SHP77 (cell line): ENCODE measurements at places on chromosomes 1 and 21.
A peak's percentile ranks its signal among the peaks of the same experiment; 100 is the strongest.

- DNase-seq: no peak
Observed at GRCh38 chr1:72011721-72012120, 270.6 kb downstream of the NEGR1 start.

DNA sequence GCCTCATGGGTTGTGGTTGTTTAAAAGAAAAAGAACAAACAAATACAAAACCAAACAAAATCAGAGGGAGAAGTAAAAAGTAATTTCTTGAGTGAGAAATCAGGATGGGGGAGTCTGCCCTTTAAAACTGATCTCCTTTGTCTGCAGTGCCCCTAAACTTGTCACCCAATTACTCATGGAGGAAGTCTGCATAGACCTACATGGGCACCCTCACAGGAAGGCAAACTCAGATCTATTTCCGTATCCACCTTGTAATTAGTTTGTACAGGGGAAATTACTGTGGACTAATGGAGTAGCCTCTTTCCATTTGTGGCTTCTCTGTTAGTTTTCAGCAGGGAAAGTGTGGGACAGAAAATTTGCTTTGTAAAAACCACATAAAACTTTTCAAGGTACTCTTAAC lies 600.4 kb downstream of the ADGRL2 start:
- no peak for DNase-seq

- no peak for DNase-seq
Observed at GRCh38 chr1:88530246-88530645, 153.8 kb upstream of the PKN2 start.

- no peak for DNase-seq
Observed at GRCh38 chr21:38683222-38683621, 122.5 kb upstream of the ETS2 start.

GRCh38 chr1:186658999-186659398 lies 21.2 kb downstream of the PTGS2 start:
- no peak for DNase-seq

DNA sequence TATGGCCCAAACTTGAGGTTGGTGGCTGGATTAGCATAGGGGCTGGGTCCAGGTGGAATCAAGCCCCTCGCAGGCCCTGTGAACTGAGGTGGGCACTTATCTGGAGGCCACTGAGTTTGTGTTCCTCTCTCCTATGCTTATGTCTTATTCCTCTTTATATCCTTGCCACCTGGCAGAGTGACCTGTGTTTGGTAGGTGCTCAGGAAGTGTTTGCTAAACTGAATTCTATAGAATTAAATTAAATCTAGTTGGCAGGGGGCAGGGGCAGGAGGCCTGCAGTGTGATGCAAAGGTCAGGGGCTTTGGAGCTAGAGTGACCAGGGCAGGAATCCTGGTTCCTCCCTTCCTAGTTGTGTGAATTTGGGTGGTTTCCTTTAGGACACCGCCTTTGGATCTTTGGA lies 1.1 kb upstream of the TMEM9 start:
- no peak for DNase-seq

DNA sequence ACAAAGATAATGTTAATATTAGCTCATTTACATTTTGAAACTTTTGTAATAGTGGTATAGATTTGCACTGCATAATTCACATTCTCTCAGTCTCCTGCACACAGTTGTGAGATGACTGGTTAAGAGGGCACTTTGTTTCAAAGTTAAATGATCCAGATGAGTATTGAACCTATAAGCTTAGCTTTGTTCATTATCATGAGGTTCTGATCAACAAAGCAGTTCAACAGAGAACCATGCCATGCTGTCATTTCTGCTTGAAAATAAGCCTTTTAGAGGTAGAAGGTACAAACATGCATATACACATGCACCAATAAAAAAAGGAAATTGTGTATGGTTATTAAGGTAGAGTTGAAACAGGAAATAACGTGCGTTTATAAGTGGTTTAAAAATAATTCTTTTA lies 4.8 kb downstream of the RAP1A start:
- no peak for DNase-seq

- no peak for DNase-seq
Observed at GRCh38 chr21:31660259-31660565, 719 bp downstream of the SOD1 start.

DNA sequence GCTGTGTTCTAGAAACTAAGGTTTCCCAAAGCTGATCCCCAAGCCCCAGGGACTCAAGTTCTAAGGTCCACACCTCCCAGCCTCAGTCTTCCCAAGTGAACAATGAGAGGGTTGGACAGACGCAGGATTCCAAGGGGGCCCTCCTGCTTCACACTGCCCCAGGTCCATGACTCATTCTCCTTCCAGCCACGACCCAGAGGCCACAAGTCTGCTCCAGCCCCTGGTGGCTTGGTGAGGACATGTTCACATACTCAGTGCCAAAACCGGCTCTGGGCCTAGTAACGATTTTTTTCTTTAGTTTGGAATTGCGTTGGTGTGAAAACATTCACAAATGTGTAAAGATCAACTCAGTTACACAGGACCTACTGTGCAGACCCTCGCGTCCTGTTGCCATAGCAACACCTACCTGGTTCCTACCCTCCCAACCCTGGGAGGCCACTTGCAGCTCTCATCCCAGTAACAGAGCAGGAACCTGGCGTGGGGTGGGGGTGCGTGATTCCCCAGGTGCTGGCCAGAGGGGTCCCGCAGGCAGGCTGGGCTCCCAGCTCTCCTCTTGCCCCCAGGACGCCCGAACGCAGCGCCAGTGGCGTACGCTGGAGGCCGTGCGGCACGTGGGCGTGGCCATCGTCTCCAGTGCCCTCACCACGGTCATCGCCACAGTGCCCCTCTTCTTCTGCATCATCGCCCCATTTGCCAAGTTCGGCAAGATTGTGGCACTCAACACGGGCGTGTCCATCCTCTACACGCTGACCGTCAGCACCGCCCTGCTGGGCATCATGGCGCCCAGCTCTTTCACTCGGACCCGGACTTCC lies 57.0 kb downstream of the DISP3 start:
- DNase-seq: no peak

DNA sequence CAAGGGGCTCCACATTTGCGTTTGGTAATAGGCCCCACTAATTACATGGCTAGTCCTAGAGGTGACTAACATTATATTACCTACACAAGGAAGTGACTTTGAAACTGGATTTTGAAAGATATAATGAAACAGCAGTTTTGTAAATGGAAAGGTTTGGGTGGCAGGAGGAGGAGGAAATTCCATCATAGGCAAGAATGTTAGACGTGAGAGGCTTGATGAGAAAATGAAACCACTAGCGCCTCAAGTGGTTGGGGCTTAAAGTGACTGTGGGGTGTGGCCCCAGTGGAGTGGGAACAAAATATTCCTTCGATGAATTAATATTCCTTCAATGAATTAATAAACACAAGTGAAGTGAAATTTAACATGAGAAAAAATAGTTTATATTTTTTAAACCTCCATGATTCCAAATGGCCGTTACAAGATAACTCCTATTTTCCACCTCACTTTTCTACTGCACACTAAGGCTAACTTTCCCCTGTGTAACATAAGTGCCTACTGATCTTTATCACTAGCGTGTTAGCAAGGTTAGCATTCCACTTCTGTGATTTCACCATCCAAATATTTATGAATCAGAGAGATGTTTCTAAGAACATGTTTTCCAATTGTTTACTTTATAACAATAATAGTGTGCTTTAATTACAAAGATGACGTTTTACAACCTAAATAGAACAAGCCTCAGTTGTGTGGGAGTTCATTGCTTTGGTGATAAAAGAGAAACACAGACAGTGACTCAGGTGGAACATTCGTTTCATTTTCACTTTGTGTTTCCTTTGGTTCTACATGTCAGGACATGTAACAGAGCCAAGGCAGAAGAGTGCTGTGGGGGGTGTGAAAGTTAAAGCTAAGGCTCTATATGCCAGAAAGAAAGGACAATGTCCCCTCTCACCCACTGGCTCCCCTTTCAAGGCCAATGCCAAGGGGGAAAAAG lies 12.5 kb upstream of the ATF3 start:
- DNase-seq: no peak

- DNase-seq: peak; percentile 1
Observed at GRCh38 chr1:208036106-208036808, 125.3 kb upstream of the CD34 start.

DNA sequence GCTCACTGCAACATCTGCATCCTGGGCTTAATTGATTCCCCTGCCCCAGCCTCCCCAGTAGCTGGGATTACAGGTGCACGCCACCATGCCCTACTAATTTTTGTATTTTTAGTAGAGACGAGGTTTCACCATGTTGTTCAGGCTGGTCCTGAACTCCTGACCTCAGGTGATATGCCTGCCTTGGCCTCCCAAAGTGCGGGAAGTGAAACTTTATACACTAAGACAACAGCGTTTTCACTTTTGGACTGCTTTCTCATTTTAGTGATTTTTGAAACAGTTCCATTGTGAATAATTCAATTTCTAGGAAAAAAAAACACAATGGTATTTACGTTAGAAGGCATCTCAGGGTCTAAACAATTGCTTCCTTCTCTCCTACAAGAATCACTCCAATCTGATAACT lies 11.8 kb upstream of the KHDRBS1 start:
- no peak for DNase-seq

GRCh38 chr1:24203404-24203803 lies 16.3 kb upstream of the IFNLR1 start:
- no peak for DNase-seq

GRCh38 chr1:220711056-220711809 lies 21.1 kb downstream of the C1orf115 start:
- DNase-seq: no peak
